ENCODE measurements at places on chromosomes 7 and 10.
A peak's percentile ranks its signal among the peaks of the same experiment; 100 is the strongest.

GRCh38 chr10:122461729-122462532, 578 bp downstream of the HTRA1 start:
- DNase-seq = no peak

DNA sequence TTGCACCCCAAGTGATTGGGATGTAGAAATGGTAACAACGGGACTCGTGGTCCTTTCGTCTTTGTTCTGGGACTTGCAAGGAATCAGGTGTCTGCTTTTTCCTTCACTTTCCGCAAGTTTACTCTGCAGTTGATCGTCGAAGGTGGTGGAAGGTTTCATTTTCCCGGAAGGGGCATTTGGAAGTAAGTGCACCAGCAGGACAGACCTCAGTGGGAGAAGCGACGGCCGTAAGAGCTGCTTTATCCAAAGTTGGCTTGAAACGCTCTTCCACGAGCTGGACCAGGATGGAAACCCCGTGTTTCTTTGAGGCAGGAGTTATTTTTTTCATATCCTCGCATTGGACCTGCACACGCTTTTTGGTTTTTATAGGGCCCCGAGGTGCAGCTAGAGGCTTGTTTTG, 1.2 kb downstream of the BRI3 start:
- no peak for DNase-seq

DNA sequence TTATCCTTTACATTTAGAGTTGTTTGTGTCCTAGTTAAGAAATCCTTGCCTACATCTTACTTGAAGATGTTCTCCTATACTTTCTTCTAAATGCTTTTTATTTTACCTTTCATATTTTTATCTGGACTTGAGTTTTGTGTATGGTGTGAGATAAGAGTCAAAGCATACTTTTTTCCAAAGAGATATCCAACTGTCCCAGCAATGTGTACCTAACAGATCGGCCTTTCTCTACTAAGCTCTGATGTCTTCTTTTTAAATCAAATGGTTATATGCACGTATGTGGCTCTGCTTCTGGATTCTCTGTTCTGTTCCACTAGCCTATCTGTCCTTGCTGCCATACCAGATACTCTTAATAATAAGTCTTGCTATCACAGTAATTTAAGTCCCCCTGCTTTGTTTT, 7.2 kb downstream of the IKZF5 start:
- DNase-seq = no peak

DNA sequence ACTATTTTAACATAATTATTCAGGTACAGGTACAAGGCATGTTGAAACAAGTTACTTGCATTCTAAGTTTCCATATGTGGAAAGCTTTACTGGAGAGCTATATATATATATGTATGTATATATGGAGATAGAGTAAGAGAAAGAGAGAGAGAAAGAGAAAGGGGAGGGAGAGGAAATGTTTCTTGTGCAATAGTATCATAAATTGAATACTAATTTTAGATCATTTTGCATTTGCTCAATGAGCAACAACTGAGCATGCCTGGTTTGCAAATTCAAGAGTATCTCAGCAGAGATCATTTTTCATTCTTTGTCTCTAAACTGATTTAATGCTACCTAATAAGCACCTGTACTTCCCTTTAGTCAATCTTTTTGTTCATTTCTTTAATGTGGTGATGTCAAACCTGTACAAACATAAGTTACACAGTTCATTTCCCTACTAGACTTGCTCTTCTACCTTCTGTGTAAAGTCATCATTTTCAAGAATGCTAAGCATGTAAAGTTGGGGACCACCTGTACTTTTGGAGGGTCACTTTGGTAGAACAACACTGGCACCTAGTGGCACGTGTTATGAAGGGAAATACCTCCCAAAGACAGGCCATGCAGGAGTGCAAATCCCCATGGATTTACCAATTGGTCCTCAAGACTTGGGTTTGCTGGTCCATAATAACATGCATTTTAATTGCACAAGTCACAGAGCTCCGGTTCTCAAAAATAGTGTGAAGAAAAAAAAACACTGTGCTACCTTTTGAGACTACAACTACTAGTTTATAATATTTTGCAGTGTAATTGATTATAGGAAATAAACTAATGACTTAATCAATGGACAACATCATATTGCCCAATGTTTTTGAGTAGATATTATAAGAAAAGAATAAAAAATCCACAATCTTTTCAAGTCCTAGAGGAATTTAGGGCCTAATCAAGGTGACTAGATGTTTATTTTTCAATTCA, 431.2 kb upstream of the IGFBP3 start:
- DNase-seq = peak; percentile 75

DNA sequence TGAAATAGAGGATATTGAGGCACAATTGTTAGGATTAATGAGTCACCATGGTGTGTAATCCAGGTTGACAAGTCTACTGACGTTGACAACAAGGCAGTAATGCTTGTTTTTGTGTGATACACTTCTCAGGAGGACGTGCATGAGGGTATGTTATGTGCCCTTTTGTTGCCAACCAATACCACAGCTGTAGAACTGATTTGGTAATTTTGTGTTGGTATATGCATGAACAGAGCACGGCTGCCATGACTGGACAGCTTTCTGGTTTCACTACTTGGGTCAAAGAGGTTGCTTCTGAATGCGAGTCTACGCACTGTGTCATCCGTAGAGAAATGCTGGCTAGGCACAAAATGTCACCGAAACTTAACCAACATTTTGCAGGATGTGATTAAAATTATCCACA, 32.9 kb downstream of the PHTF2 start:
- DNase-seq = no peak

- no peak for DNase-seq
Observed at GRCh38 chr7:121269798-121270197, 59.0 kb upstream of the WNT16 start.

DNA sequence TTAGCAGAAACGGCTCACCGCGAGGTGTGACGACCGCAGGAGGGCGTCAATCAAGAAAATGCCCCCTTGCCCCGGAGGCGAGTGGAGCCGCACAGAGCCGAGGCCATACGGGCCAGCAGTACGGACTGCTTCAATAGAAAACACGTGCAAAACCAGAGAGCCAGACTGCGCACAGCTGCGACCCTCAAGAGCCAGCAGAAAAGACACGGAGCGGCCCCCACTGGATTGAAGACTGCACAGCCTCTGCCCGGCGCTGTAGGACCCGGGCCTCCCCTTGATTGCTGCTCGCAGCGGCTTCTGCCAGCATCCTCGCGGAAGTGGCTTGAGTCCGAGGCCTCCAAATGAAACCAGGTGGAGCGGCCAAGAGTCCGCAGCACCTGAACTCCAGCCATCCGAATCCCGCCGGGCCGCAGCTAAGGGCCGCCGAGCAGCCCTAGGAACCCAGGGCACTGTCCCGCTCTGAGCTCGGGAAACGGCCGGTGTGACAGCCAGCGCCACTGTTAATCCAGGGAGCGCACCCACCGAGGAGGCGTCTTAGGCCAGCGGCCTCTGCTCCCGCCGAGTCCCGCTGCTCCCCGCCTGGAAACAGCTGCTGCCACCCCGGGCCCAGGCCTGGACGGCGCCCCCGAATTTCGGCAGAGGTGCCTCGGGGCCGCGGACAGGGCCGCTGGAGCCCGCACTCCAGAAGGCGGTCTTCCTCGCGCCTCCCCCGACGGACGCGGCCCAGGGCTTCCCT, 660 bp upstream of the HHEX start:
- DNase-seq = peak; percentile 20

- DNase-seq = no peak
Observed at GRCh38 chr7:36749282-36749960, 25.1 kb upstream of the AOAH start.

GRCh38 chr7:69735582-69735981, 137.3 kb downstream of the AUTS2 start:
- no peak for DNase-seq

- DNase-seq = no peak
Observed at GRCh38 chr10:68110027-68110426, 739 bp downstream of the MYPN start.

GRCh38 chr7:36203071-36203790, 50.2 kb downstream of the EEPD1 start:
- DNase-seq = no peak

DNA sequence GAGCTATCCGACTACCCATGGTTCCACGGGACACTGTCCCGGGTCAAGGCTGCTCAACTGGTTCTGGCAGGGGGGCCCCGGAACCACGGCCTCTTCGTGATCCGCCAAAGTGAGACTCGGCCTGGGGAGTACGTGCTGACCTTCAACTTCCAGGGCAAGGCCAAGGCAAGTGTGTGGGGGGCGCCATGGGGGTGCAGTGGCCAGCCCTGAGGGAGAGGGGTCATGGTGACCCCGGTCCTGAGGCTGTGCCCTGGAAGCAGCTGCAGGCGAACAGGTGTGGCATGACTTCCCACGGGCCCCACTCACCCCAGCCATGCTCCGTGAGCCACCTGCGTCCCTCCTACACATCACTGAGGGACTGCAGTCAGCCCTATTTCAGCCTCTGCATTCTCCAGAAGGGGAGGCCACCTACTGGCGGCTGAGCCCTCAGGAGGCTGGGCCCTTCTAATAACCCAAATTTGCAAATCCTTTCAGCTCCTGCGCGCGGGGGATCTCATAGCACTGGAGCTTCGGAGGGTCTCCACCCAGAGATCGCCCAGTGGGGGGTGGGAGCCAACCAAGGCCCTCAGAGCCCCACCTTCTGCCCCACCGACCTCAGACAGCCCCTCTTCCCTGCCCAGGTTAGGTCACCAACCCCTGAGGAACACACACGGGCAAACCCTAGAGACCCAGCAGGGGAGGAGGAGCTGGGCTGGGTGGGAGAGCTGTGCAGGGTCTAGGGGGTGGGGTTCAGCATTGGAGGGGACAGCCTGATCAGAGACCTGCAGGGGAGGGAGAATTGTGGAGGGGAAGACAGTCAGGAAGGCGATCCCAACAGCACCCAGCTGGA, 30.8 kb downstream of the SH2B2 start:
- DNase-seq = no peak

GRCh38 chr7:102993718-102994029, 80.9 kb downstream of the LRRC17 start:
- no peak for DNase-seq

DNA sequence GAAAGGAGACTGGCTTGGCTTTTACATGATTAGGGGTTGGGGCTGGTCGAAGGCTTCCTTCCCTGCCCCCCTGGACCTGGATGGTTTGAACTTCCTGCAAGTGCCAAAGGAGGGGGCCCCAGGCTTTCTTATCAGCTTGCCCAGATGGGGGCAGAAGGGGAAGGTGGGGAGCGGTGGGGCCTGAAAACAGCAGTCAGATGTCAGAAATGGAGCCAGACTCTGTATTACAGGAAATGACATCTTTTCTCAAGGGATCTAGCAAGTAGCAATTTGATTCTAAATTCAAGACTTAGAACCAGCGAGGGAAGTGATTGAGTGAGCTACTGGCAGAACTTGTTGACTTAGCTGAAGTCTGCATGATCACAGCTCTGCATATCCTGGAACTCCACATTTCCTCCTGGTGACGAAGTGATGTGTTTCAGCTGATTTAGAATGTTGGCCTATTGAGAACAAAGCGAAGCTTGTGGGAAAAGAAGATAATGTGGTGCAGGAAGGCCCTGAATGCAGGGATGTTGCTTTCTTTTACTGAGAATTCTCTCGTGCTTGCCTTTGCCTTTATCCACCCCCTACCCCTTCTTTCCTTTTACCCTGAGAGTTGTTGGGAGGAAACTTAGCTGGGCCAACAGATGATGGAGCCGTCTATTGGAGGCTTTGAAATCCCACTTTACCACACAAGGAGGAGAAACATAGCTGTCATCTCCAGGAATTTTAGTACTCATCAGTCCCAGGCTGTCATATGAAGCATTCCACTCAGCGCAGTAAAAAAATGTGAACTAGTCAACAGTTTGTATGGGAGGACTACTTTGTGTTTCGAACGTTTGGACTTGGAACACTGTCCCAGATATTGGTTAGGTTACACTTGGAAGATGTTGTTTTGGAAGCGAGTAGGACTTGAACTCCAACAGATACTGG, 43.2 kb downstream of the CCNY start:
- DNase-seq = peak; percentile 46

DNA sequence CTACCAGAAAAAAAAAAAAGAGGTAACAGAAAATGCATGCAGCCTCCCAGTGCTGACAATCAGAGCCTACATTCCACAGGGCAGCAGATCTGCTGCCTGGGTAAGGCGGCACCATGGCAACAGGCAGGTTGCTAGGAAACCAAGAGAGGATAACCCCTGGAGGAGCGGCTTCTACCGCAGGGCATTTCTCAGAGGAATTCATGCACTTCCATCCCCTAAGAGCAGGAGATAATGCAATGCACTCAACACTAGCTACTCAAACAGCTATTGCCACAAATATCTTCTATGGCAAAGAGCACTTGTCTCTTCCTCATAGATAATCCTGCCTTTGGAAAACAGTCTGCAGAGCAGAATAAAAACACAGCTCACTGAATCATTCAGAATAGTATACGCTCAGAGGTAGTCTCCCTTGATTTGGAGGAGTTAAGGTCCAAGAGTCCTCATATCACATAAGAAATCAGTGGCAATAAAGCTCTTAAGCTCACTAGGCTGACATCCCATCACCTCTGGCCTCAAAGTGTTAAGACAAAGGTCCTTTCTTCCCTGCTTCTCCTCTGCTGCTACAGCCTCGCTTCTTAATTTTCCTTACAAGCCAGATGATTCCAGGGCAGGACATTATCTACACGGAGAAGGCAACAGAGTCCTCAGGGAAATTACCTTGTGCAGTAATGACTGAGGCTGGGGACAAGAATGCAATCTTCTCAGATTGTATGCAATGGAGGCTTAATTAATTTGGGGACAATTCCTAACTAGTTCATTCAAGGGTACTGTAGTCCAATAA, 10.7 kb downstream of the PSAP start:
- DNase-seq = peak; percentile 88

- DNase-seq = no peak
Observed at GRCh38 chr7:116193329-116194087, 16.8 kb upstream of the TES start.

GRCh38 chr7:28410628-28411531, 1.4 kb upstream of the CREB5 start:
- peak; percentile 62 for DNase-seq

DNA sequence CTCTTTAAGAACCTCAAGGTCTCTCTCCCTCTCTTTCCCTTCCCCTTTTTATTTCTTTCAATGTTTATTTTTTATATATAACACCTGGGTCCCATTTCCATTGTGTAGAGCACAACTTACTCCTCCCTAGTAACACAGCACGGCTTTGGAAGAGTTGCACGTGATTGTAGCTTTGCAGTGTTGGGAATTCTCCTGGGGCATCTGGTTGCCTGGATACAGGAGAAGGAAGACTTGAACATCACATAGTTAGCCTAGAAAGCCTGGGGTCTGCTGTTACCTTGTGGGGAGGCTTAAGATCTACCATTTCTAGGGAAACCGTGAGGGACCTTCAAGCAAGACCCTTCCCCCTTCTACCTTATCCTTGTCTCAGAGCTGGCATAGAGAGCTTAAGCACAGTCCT, 41.1 kb upstream of the NFKB2 start:
- no peak for DNase-seq

- DNase-seq = no peak
Observed at GRCh38 chr10:84152769-84153168, 13.5 kb downstream of the GHITM start.
